ENCODE measurements at places on chromosomes 2 and 18. TPM values are rescaled to one million over a fixed set of nuclear protein-coding genes. Genes with fewer than 3 reads are reported as not detected.

DNA sequence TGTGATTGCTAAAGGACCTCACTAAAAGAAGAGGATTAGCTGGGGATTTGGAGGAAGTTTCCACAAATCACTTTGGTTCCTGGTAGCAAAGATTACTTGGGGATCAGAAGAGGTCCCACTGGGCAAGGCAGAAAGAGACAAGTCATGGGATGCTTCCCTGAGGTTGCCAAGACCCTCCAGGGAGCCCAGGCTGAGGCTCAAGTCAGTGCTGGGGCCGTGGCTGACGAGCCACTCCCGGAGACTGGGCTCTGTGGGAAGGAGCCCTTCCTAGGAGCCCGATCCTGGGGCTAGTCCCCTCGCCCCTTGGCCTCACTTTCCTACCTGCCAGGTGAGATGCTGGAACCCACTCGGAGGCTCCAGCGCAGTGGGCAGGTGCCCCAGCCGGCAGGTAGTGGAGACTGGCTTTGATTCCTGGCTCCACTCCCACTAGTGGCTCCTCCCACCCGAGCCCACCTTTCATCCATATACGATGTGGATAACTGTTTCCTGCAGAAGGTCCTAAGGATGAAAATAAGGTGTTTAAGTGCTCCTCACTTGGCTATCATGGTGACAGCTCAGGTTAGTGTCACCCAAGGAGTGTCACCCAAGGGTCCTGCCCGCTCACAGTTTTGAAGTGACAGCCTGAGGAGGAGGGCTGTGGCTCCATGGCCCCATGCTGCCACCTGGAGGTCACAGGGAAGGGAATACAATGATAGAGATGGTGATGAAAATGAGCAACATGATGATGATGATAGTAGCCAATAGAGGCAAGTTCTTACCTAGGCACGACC is 100.5 kb downstream of the CAPN13 start:
- peak; percentile 27 for DNase-seq

SIX3 gene
- total RNA-seq: 0.26 TPM

GRCh38 chr2:184597571-184597991 is 748 bp upstream of the ZNF804A start:
- DNase-seq: no peak

GRCh38 chr2:74007711-74008110 is 23.0 kb downstream of the TET3 start:
- no peak for DNase-seq

- DNase-seq: no peak
These were observed 245.1 kb downstream of the NEDD4L start for GRCh38 chr18:58288921-58289797.

DNA sequence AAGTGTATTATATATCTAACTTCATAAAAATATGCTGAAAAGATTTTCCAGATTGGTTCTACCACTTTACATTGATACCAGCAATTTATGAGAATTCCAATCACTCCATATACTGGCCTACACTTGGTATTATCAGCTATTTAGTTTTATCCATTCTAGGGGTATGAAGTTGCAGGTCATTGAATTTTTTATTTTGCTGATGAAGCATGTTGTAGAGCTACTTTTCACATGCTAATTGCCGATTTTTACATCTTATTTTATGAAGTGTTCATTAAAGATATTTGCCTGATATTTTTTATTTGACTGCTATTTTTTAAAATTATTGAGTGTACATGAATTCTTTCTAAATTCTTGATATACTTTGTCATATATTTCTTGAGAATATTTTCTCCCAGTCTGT is 542.1 kb downstream of the ADCYAP1 start:
- DNase-seq: no peak
